AG08395 (cell line): ENCODE measurements at places on chromosomes 6 and 20.

- DNase-seq: no peak
Observed at GRCh38 chr20:10563935-10564492, 109.8 kb downstream of the JAG1 start.

DNA sequence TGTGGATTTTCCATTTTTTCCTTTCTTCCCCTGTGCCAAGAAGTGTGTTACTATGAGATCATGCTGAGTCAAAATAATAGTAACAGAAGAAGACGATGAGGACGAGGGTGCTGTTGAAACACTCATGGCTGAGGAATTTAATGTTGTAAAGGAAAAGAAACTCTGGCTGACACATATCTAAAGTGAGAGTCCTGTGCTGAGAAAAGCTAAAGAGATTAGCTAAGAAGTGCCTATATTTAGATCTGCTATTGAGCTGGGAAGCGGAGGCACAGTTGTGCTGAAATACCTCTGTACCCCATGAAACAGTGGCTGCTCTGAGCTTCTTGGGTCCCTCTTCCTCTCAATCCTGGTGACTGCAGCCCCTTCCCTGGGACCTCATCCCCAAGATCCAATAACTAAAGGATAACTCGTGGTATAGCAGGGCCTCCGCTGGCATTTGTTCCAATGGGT lies 1.1 kb upstream of the SYTL3 start:
- DNase-seq: peak; percentile 74

DNA sequence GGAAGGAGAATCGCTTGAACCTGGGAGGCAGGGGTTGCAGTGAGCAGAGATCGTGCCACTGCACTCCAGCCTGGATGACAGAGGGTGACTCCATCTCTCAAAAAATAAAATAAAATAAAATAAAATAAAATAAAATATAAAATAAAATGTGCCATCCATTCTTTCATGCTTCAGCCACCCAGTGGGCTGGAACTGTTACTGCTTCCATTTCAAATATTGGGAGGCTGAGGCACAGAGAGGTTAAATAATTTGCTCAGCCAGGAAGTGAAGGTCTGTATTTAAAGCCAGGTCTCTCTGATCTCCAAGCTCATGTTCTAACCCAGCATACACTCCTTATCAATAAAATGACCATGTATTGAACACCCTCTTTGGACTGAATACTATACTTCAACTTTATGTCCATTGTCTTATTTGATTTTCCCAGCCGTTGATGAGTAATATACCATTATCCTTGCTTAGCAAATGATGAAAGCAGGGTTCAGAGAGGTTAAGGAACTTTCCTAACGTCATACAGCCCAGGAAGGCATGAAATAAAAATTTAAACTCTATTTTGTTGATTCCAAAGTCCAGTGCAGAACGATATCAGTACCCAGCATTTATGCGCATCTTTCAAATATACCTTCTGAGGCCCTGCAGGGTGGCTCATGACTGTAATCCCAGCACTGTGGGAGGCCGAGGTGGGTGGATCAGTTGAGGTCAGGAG lies 25.8 kb upstream of the SLC9A8 start:
- DNase-seq: no peak

GRCh38 chr6:27791182-27791943 lies 120.8 kb downstream of the OR2B2 start:
- peak; percentile 49 for DNase-seq

- no peak for DNase-seq
Observed at GRCh38 chr6:39254999-39255535, 25.8 kb upstream of the KCNK5 start.

GRCh38 chr6:44304282-44305199 lies 8.6 kb downstream of the AARS2 start:
- peak; percentile 48 for DNase-seq
